ENCODE measurements at places on chromosomes 7 and 10.

DNA sequence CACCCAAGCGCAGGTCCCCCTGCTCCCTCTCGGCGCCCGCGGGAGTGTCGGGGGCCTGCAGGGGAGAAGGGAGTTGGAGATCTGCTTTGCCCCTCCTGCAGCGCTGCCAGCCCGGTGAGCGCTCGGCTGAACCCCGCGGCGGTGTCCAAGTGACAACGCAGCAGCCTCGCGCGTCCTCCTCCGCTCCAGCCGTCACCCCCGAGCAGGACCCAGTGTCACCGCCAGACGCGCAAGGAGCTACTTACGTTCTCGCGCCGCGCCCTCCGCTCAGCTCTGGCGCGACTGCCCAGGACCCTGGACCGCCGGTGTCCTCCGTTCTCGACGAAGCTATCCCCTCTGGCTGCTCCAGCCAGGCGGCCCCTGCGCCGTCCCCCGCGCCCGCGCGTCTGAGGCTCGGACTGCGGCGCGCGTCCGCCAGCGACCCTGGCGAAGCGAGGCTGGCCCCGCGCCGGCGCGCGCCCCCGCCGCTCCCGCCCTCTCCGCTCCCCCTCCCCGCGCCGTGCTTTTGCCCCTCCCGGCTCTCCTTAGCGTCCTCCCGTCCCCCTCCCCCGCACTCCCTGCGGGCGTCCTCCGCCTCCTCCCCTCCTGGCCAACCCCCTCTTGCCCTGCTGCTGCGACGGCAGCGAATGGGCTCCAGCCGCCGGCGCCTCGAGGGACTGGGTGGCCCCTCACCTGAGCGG lies at the start of gene NRCAM:
Gene NRCAM, minus strand, starts transcription at position 439 of the 680 bp plus-strand sequence. CDS start 216,372 bp downstream, outside the sequence.
- DNase-seq: no peak

GRCh38 chr7:120353171-120353570 lies 80.2 kb downstream of the KCND2 start:
- DNase-seq: no peak

DNA sequence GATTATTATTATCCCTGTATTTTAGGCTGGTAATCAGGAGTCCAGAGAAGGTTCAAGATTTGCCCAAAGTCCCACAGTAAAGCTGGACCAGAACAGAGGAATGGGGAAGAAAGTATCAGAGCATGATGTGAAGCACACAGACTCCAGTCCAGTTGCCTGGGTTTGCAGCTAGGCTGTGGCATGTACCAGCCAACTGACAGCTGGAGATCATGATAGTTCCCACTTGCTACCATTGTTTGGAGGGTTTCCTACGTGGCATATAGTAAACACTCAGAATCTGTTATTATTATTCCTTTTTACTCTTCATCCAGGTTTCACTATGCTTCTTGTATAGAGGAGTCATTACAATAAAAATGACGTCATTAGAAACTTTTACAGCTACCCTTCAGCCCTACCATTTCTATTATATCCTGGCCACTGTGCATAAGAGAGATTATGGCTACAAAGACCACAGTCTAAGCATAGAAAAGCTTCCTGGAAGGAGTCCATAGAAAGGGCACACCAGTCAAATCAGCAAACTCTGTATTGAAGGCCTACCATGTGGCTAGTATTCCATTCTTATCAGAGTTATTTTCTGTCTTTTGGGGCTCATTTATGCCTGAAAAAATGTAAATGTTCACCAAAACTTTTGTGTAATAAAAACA lies 66.6 kb downstream of the MTPN start:
- DNase-seq: no peak

GRCh38 chr7:132290021-132290420 lies 286.2 kb downstream of the PLXNA4 start:
- DNase-seq: no peak
